IPS DF 19.7 (cell line): ENCODE measurements at places on chromosomes 13 and 19.

DNA sequence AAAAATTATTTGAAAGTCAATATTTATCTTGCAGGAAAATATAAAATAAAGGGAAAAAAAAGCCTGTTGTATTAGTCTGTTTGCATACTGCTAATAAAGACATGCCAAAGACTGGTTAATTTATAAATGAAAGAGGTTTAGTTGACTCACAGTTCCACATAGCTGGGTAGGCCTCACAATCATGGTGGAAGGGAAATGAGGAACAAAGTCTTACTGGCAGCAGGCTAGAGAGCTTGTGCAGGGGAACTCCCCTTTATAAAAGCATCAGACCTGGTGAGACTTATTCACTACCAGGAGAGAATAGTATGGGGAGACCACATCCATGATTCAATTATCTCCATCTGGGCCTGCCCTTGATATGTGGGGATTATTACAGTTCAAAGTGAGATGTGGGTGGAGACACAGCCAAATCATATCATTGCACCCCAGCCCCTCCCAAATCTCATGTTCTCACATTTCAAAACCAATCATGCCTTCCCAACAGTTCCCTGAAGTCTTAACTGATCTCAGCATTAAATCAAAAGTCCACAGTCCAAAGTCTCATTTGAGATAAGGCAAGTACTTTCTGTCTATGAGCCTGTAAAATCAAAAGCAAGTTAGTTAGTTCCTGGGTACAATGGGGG lies 1416.5 kb upstream of the SPRY2 start:
- no peak for DNase-seq

GRCh38 chr19:48724796-48725753 lies 5.5 kb upstream of the MAMSTR start:
- no peak for DNase-seq

DNA sequence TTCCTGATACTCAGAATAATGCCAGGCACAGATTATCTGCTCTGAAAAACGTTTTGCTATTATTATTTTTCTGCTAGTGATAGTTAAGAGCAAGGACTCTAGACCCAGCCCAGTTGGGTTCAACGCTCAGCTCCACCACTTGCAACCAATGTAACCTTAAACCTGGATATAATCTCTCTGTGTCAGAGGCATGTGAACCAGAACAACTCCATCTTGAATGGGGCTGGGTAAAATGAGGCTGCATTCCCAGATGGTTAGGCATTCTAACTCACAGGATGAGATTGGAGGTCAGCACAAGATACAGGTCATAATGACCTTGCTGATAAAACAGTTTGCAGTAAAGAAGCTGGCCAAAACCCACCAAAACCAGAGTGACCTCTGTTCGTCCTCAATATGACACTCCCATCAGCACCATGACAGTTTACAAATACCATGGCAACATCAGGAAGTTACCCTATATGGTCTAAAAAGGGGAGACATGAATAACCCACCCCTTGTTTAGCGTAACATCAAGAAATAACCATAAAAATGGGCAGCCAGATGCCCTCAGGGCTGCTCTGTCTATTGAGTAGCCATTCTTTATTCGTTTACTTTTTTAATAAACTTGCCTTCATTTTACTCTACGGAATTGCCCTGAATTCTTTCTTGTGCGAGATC lies 13.6 kb downstream of the FAM187B start:
- DNase-seq = no peak

GRCh38 chr19:41339936-41340335 lies 13.8 kb downstream of the TGFB1 start:
- DNase-seq = no peak

DNA sequence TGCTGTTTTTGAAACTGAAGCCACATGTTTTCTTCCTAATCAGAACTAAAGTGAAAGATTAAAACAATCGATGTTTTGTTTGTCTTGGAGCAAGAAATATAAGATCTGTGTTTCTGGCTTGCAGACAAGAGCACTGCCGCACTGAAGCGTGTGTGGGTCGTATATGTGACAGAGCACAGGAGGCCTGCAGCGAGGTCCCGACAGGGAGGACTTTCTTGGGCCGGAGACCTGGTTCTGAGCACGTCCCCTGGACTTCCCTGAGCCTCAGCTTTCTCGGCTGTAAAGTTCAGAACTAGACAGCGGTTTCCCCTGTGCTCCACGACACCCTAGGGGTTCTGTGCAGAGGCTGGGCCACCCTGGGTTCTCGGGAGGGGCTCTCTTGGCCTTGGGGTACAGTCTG lies 60.5 kb downstream of the GADD45B start:
- DNase-seq = no peak

GRCh38 chr13:25147638-25148401 lies 24.3 kb downstream of the AMER2 start:
- no peak for DNase-seq

GRCh38 chr19:55703790-55704215 lies 28.8 kb downstream of the EPN1 start:
- DNase-seq = no peak
